A549 treated with Hydrocortisone at 1 μM for 4 hours (cell line): ENCODE measurements at places on chromosomes 6 and 20. TPM values are rescaled to one million over a fixed set of nuclear protein-coding genes. Genes with fewer than 3 reads are reported as not detected.

DNPH1 gene
- 64.3 to 99.4 TPM (median 97.9 TPM) in 5 replicates for total RNA-seq

SLC24A3 gene
- 0.03 to 0.05 TPM (median 0.03 TPM) in 3 of 5 replicates, not detected in the others for total RNA-seq

EIF6 gene
- total RNA-seq = 382 to 457 TPM (median 425 TPM) in 5 replicates

ZSCAN9 gene
- total RNA-seq = 5.8 to 8.3 TPM (median 6.9 TPM) in 5 replicates

PACRG gene
- total RNA-seq = 0.09 TPM in 1 of 5 replicates, not detected in the others

TMEM200A gene
- total RNA-seq = 0.06 to 0.10 TPM (median 0.07 TPM) in 5 replicates

RSPO3 gene
- total RNA-seq = 65.9 to 80.7 TPM (median 69.0 TPM) in 5 replicates

EYA2 gene
- total RNA-seq = 2.0 to 2.6 TPM (median 2.4 TPM) in 5 replicates

TRIM31 gene
- 0.56 to 0.85 TPM (median 0.63 TPM) in 5 replicates for total RNA-seq

MCCD1 gene
- total RNA-seq = not detected in 5 replicates

NXT1 gene
- 49.8 to 72.4 TPM (median 68.0 TPM) in 5 replicates for total RNA-seq

HCRTR2 gene
- not detected in 5 replicates for total RNA-seq

GTSF1L gene
- total RNA-seq = not detected in 5 replicates

PARD6B gene
- total RNA-seq = 2.7 to 3.9 TPM (median 3.4 TPM) in 5 replicates

LSM14B gene
- 24.6 to 26.7 TPM (median 24.9 TPM) in 5 replicates for total RNA-seq

ADGRB3 gene
- not detected in 5 replicates for total RNA-seq

RSPH4A gene
- total RNA-seq = 0.09 to 0.20 TPM (median 0.18 TPM) in 5 replicates

LY6G6F gene
- total RNA-seq = not detected in 5 replicates

KCNQ2 gene
- total RNA-seq = 0.16 to 0.62 TPM (median 0.46 TPM) in 5 replicates

MUC22 gene
- total RNA-seq = 0.01 to 0.03 TPM (median 0.02 TPM) in 4 of 5 replicates, not detected in the other

HLA-DOA gene
- 0.06 TPM in 1 of 5 replicates, not detected in the others for total RNA-seq

MOG gene
- not detected in 5 replicates for total RNA-seq

GPX5 gene
- not detected in 5 replicates for total RNA-seq

NKAIN2 gene
- not detected in 5 replicates for total RNA-seq

DLGAP4 gene
- 54.7 to 63.1 TPM (median 59.9 TPM) in 5 replicates for total RNA-seq

GSTA4 gene
- 7.8 to 9.8 TPM (median 8.5 TPM) in 5 replicates for total RNA-seq

PRRC2A gene
- 76.6 to 89.9 TPM (median 84.4 TPM) in 5 replicates for total RNA-seq

AP5S1 gene
- total RNA-seq = 15.1 to 18.7 TPM (median 17.1 TPM) in 5 replicates

ATRN gene
- total RNA-seq = 18.9 to 27.9 TPM (median 25.3 TPM) in 5 replicates

NKX2-2 gene
- not detected in 5 replicates for total RNA-seq

NHLRC1 gene
- total RNA-seq = 1.3 to 2.0 TPM (median 1.8 TPM) in 5 replicates

RIPPLY2 gene
- 0.32 to 0.58 TPM (median 0.39 TPM) in 5 replicates for total RNA-seq

TRIM40 gene
- not detected in 5 replicates for total RNA-seq

SNAI1 gene
- 8.0 to 13.1 TPM (median 11.1 TPM) in 5 replicates for total RNA-seq

ZNF341 gene
- total RNA-seq = 3.1 to 4.2 TPM (median 3.7 TPM) in 5 replicates

SLC26A8 gene
- 0.10 TPM in 1 of 5 replicates, not detected in the others for total RNA-seq

PROKR2 gene
- not detected in 5 replicates for total RNA-seq

KCNQ5 gene
- total RNA-seq = 1.1 to 1.9 TPM (median 1.5 TPM) in 5 replicates

FAM8A1 gene
- total RNA-seq = 3.4 to 4.8 TPM (median 4.4 TPM) in 5 replicates

RIMS1 gene
- not detected in 5 replicates for total RNA-seq

CRISP2 gene
- not detected in 5 replicates for total RNA-seq

CD164 gene
- total RNA-seq = 89.3 to 113 TPM (median 105 TPM) in 5 replicates

SMLR1 gene
- total RNA-seq = not detected in 5 replicates

MYCT1 gene
- total RNA-seq = 0.02 to 0.07 TPM in 2 of 5 replicates, not detected in the others

BMP7 gene
- total RNA-seq = 0.38 to 1.1 TPM (median 0.53 TPM) in 5 replicates

ERVFRD-1 gene
- not detected in 5 replicates for total RNA-seq

FAM217A gene
- total RNA-seq = not detected in 5 replicates

MOCS1 gene
- 2.1 to 2.3 TPM (median 2.1 TPM) in 5 replicates for total RNA-seq

OR2H2 gene
- not detected in 5 replicates for total RNA-seq

TP53INP2 gene
- 6.6 to 9.0 TPM (median 7.9 TPM) in 5 replicates for total RNA-seq

ANGPT4 gene
- 0.02 to 0.05 TPM (median 0.03 TPM) in 5 replicates for total RNA-seq

RGS17 gene
- total RNA-seq = 4.5 to 6.5 TPM (median 6.3 TPM) in 5 replicates

FAM210B gene
- total RNA-seq = 10.9 to 12.8 TPM (median 11.3 TPM) in 5 replicates

TAAR2 gene
- not detected in 5 replicates for total RNA-seq

SCRT2 gene
- total RNA-seq = 0.02 TPM in 1 of 5 replicates, not detected in the others
